Stimulated activated CD8-positive, alpha-beta memory T cell treated with anti-CD3 and anti-CD28 coated beads, Interleukin-15, amount 100 ng/mL, for 24 hours (primary cell): ENCODE measurements at places on chromosomes 11 and 22.

GRCh38 chr11:97157221-97157740 is 767.5 kb downstream of the JRKL start:
- no peak for DNase-seq

- no peak for DNase-seq
These were observed 57.6 kb upstream of the FTH1 start for GRCh38 chr11:62024936-62025486.

DNA sequence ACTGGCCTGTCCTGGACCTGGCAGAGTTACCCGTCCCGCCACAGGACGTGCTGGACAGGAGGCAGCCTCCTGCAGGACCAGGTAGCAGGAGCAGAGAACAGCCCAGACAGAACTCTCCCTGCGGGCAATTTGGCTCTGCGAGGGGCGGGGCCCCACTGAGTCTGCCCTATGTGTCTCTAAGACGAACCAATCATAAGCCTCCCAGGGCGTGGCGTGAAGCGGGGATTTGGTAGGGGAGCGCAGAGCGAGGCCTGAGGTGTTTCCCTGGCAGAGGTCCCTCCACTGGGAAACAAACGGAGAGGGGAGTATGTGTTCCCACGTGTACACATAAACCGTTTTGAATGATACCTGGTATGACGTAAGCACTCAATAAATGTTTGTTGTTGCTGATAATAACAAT is 7.4 kb downstream of the CD82 start:
- DNase-seq = no peak

DNA sequence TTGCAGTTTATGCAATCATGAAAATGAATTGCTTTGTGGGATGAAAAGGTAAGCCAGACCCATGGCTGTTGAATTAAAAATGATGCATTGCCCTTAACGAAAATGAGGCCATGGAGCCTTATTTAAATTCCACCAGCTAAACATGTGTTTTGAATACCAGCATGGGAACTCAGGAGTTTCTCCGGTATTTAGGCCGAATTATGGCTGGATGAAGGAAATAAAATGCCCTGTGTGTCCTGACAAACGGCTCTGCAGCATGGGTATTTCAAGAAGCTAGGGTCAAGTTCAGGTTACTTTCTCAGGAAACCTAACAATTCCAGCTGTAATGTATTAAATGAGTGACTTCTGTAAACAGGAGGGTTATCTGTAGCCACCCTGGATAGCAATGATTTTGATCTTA is 38.3 kb downstream of the AMOTL1 start:
- DNase-seq = no peak

DNA sequence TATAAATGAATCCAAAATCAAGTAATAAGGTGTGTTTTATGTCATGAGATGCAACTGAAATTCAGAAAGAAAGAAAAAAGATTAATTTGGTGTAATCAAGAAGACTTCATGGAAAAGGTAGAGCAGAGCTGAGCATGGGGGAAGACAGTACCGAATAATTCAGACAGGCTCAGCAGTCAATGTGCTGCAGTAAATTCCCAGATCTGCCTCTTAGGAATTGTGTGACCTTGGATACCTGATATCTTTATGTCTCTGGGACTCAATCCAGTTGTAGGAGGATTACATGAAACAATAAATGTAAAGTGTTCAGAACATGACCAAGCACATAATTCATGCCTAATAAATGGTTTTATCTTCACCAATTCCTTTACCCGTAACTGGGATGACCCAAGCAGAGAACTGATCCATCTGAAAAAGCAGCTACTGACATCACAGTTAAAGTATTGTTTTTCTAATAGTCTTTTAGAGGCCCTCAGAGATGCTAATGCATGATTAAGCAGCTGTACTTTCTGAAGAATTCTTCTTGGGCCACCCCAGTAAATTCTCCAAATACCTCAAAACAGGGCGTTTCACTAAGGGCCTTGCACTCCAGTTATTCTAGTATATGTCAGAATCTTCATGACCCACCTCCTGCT is 7.8 kb downstream of the MS4A12 start:
- DNase-seq = no peak

DNA sequence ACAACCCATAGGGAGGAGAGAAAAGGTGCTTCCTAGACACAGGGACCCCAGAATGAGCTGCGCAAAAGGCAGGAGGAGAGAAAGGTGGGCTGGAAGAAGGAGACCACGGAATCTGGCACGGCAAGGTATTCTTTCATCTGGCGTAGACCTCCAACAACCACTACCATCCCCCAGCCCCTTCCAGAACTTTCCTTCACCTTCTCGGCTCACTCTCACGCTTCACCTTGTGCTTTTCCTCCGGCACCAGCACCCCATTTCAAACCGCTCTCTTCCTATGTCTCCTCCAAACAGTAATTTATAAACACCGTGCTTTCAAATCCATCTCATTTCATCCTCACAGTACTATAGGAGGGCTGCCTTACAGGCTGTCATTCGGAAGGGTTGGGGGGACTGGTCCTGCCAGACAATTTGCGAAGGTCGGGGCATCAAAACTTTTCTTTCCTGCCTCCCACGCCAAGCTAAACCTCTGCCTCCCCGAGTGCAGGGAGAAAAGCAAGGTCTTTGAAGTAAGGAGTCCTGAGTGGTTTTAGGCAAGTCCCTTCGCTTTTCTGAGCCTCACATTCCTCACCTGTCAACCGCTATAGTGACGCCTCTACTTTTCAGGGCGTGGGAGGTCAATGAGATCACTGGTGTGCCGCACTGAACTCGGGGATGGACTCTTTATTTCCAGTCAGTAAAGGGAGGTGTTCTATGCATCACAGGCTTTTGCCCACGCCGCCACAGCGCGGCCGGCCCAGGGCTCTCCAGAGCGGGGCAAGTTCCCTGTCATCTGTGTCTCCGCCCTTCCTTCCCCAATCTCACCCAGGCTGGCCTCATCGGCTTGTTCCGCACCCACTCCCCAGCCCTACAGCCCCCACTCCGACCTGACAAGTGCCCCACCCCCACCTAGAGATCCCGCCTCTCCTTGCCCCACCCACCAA is 800 bp downstream of the KCTD21 start:
- peak; percentile 37 for DNase-seq
